ENCODE measurements at places on chromosomes 13 and 19.
A peak's percentile ranks its signal among the peaks of the same experiment; 100 is the strongest.

DNA sequence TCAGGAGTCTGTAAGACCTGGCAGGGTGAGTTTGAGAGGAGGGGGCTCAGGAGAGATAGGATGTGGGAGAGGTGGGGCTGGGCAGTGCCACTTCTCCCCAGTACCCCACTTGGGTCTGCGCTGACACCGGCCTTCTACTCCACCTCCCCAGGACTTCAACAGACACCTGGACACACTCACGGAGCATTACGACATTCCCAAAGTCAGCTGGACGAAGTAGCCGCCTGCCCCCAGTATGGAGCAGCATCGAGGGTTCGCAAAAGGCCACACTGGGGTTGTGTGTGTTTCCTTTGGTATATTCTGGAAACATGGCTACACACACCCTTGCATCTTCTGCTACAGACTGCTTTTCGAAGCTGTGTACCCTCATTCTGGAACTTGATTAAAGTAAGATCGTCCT is 5.5 kb downstream of the FAM32A start:
- DNase-seq = no peak

GRCh38 chr13:36736119-36736726 is 62.4 kb downstream of the SERTM1 start:
- DNase-seq = peak; percentile 59

DNA sequence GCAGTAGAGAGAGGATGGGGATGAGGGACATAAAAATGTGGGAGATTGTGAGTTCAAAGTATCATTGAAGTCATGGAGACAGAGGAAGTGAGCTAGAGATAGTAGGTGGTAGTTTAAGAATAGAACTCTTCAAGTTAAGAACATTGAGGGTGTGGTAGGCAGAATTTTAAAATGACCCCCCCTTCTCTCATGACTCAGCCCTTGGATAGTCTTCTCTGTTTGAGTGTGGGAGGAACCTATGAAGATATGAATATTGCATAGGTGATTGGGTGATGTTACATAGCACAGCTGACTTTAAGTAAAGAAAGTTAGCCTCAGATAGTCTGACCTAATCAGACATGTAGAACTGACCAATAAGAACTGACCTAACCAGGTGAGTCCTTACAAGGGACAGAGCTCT is 418.6 kb downstream of the FOXO1 start:
- DNase-seq = no peak

DNA sequence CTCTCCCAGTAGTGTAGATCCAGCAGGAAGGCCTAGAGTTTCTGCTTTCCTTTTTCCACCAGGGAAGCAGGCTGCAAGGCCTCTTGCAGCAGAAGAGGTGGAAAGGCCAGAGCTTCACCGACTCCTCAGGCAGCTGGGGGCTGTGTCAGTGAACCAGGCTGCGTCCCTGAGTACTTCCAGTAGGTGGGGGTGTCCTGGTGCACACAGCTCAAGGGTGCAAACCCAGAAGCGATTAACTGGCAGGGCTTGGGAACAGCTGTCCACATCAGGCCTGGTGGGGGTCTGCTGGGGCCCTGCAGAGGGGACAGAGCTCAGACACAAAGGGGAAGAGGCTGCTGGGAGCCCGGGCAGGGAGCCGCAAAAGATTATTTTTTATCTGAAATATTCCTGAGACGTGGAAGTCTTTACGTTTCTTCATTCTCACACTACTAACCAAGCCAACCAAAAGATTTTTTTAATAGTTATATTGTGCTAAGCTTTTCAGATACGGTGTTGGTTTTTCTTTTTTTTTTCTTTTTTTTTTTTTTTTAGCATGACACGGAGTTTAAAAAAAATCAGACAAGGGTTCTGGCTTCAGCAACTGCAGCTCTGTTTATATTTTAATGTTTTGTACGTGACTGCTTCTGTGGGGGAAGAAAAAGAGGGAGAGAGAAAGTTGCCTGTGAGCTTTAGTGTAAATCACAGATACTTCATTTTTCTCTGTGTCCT is 11.0 kb downstream of the TSHZ3 start:
- peak; percentile 25 for DNase-seq

DNA sequence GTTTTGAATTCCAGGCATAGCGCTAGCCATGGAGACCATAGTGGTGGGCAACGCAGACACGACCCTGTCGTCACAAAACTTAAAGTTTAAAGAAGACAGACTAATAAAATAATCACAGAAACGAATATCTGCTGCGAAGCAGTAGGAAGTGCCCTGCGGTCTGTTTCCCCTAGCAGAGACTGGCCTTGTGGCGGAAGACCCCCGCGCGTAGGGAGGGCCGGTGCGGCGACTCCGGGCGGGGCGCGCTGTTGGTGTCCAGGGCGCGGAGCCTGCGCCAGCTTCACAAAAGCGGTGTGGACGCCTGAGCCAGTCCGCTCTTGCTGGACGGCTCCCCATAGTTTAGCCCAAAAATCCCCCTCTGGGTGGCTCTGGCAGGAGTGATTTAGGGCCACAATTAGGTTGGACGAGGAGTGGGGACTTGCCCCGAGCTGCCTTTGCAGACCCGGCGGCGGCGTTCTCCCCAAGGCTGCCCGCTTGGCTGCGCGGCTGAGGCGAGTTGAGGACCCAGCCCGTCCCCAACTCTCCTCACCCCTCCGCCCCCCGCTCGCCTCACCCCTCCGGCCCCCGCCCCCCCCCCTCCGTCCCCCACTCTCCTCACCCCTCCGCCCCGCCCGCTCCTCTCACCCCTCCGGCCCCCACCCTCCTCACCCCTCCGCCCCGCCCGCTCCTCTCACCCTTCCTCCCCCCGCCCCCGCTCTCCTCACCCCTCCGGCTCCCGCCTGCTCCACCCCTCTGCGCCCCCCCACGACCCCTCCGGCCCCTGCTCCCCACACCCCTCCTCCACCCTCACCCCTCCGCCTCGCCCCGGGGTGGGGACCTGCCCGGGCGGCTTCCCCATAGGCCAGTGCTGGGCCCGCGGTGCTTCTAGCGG is 14.2 kb upstream of the LATS2 start:
- DNase-seq = no peak

GRCh38 chr19:5718579-5719273 is 1.2 kb downstream of the LONP1 start:
- no peak for DNase-seq

- no peak for DNase-seq
Measured at GRCh38 chr19:53947624-53948023, 15.1 kb upstream of the CACNG8 start.

GRCh38 chr19:30638889-30639288 is 266.7 kb downstream of the ZNF536 start:
- no peak for DNase-seq

DNA sequence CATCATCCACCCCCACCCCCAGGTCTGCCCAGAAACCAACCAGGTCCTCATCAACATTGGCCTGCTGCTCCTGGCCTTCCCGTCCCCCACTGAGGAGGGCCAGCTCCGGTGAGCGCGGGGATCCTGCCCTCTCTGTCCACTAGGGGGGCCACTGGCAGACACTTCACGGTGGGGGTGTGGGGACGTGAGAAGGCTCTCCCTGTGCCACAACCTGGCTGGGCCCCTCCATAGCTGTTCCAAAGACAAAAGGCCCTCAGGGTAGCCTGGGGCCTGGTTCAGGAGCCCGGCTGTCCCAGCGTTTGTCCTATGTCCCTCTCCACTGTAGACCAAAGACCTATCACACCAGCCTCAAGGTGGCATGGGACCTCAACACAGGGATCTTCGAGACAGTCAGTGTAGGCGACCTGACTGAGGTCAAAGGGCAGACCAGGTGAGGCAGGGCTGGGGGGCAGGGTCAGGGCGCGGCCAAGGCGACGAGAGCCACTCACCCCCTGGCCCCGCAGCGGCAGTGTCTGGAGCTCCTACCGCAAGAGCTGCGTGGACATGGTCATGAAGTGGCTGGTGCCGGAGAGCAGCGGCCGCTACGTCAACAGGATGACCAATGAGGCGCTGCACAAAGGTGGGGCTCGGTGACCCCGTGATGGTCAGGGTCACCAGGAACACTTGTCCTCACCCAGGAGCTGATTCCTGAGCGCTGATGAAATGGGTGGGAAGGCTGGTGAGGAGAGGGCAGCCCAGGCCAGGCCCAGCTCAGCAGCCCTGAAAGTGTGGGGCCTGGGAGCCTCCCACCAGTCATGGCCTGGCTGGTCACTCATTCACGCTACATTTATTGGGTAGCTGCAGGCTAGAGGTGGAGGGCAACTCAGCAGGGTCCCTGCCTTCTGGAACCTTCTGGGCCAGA is 7.9 kb downstream of the DCAF15 start:
- no peak for DNase-seq

- DNase-seq = no peak
Measured at GRCh38 chr19:41615207-41615606, 11.7 kb downstream of the CEACAM4 start.

DNA sequence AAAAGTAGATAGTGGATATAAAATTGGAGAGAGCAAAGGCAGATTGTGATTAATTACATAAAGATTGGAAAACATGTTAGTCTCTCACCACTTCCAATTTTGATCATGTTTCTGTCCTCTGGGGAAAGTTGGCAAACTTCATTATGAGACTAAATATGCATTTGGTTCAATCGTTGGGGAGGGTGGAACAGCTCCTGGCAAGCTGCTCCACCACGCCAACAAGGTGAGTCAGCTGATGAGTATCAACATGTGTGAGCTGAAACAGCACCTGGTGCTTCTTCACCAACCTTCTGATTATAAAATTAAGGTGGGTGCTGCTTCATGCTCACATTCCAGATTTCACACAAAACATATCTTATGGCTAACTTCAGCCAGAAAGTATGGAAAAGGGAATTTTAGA is 1784.6 kb downstream of the SLITRK5 start:
- no peak for DNase-seq

GRCh38 chr13:23383151-23383550 is 50.4 kb downstream of the SACS start:
- DNase-seq = no peak

GRCh38 chr13:44868397-44868796 is 120.9 kb downstream of the NUFIP1 start:
- DNase-seq = no peak

GRCh38 chr19:47863514-47863936 is 4.5 kb downstream of the TPRX2 start:
- peak; percentile 54 for DNase-seq

- no peak for DNase-seq
Measured at GRCh38 chr19:17332677-17333581, 1.7 kb downstream of the ANO8 start.

DNA sequence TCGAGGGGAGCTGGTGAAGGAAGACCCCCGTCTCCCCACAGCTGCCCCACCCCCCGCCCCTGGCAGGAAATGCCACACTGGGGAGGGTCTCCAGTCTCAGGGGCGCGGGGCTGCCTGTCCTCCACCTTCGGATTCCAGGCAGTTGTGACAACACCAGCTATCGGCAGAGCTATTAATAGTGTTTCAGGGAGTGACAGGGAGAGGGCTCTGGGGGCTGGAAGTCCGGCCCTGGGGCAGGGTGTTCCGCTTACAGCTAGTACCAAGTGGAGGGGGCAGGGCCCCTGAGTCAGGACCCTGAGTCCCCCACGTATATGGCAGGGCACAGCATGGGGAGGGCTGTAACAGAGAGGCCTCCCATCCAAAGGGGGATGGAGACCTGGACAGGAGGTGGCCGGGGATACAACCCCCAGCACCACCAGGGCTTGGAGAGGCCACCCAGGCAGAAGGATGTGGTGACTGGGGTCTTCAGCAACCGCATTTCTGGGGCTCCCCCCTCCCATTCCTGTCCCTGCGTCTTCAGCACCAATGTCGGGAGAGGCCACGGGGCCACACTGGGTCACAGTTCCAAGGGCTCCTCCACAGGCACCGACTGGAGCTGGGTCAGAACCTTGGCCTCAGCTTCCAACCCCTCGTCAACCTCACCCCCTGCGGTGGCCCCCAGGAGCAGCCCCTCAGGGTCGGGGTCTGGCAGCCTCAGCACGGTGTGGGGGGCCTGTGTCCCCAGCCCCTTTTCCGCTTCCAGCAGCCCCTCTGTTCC is 3.9 kb downstream of the SIX5 start:
- DNase-seq = no peak

DNA sequence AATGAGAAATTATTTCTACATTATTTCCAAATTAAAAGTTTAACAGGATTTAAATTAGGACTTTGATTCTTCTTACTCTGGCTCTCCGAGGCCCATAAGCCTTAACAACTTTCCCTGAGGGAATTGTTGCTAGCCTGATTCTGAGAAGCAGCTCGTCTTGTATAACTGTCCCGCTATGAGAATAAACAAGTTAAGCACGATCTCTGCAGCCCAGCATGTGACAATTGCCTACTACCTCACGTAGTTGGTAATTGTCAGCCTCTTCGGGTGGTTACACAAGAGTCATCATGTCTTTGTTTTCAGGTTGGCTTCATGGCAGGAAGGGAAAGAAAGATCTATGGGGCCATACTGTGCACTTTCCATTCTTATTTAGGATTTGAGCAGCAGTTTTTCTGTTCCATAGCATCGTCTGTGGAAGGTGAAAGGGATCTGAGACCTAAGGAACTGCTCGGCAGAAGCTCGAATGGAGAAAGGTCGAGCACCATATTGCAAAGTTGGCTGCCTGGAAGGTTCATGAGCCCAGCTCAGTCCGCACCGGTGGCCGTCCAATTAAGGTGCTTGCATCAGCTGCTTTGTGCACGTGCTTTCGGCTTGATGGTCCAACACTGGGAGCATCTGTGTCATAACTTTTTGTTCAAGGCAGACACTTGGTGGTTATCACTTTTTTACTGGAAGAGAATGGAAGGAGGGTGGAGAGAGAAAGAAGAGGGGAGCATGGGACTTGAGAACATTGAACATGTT is 1.8 kb upstream of the STARD13 start:
- DNase-seq = no peak

DNA sequence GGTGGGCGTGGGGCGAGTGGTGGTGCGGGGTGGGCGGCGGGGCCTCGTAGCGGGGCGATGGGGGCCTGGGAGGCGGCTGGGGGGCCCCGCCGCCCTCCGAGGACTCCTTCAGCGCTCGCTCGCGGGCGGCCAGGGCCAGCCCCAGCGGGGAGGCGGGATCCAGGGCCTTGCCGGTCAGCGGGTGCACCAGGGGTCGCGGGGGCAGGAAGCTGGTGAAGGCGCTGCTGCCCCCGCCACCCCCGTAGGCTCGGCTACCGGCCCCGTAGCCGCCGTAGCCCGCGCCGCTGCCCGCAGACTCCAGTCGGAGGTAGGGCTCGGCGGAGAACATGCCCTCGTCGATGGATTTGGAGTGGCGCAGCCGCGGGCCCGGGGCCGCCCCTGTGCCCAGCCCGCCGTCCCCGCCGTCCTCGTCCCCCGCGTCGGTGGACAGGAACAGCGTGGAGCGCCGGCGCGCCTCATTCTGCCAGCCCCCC is 18.6 kb downstream of the C19orf81 start:
- DNase-seq = no peak

DNA sequence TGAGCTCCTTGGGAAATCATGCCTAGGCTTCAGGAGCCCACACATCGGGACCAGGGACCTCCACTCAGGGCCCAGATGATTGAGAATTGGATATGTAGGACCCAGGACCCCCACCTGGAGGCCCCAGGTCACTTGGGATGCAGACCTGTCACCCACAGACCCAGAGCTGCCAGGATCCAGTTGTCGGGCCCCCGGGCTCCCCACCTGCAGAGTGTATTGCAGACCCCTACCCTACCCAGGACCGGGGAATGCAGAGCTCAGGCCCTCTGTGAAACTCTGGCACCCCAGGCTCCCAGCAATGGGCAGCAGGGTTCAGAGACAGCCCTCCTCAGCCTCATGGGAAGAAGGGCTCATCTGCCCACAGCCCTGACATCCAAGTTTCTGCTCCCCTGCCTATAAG is 5.9 kb downstream of the NFKBIB start:
- DNase-seq = no peak

GRCh38 chr13:40383132-40383531 is 283.3 kb downstream of the FOXO1 start:
- no peak for DNase-seq

GRCh38 chr19:1482361-1483130 is 3.5 kb upstream of the C19orf25 start:
- DNase-seq = no peak

GRCh38 chr19:14061751-14062557 is at the start of gene PALM3:
Gene PALM3 (minus strand): TSS chr19:14062076. CDS start chr19:14061980, 96 bp downstream.
- peak; percentile 42 for DNase-seq

- DNase-seq = peak; percentile 9
Measured at GRCh38 chr19:11814700-11815035, 595 bp downstream of the ZNF440 start.
